ENCODE measurements at places on chromosomes 4 and X.

GRCh38 chrX:46991664-46992063 lies 79.4 kb downstream of the JADE3 start:
- DNase-seq, result no peak

DNA sequence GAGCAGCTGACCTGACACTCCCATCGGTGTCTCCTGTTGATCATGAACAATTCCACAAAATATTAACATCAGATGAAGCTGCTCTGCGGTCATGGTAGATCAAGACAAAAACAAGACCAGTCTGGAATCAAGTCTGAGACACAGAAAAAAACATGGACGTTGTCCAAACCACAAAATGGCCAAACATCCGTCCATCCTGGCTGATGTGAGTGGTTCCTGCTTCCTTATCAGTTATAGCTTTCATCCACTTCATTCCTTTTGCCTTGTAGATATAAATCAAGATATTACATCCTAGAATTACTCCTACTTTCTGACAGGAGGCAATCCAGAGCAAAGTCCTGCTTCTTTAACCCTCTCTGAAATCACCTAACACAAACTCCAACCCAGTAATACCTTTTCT lies 28.8 kb upstream of the PCSK1N start:
- DNase-seq, result no peak

GRCh38 chr4:164819366-164819765 lies 57.6 kb upstream of the APELA start:
- DNase-seq, result no peak

DNA sequence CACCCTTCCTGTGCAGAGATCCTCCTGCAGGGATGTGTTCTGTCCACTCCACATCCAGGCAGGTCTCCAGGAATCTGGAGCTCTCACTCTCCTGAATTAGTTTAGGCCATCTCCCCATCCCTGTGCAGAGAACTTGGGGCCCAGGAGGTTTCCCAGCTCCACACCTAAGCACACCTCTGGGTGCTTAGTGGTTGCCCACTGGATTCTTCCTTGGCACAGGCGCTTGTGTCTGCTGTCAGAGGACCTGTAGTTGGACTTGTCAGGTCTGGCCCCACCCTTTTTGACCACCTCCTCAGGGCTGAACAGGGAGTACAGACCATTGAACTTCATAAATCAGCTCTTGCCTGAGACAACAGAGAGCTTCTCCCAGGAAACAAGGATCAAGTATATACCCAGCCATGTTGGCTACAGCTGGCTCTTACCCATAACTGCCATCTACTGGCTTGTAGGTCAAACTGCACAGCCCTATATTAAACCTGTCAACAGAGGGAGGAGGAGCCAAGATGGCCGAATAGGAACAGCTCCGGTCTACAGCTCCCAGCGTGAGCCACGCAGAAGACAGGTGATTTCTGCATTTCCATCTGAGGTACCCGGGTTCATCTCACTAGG lies 275.5 kb downstream of the PPARGC1A start:
- DNase-seq, result no peak

All from left forelimb (tissue), 1 donor.